ENCODE measurements at places on chromosomes 3 and 15.

- DNase-seq: no peak
Observed at GRCh38 chr3:109095166-109095565, 22.8 kb downstream of the MORC1 start.

DNA sequence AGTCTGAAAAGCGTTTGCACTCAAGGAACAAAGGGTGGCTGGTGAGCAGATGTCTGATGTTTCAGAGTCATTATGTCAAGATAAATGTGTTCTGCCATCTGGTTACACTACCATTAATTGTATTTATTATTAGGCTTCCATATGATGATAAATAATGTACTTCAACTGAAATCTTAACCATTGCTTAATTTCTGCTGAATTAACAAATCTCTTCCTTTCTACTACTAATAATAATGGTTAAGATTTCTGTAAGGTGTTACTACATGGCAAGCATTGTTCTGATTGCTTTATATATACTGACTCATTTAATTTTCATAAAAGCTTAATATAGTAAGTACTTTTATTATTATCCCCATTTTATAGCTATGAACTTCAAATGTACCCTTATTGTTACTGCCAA is 68.4 kb upstream of the GALNT15 start:
- no peak for DNase-seq

DNA sequence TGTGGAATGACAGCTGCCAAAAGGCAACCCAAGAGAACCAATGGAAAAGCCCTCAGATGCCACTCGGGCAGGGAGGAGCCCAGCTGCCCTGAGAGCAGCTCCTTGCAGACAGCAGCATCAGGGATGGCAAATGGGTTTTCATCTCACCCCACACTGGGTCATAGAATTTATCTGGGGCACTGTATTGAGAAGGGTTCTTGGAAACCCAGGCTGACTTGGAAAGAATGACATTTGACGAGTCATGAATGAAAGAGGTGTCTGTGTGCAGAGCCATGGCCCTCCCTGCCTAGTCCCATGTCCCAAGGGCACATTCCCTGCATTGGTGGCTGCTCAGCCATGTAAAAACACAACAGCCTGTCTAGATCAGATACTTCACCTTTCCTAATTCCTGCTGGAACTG is 157.9 kb upstream of the BHLHE40 start:
- no peak for DNase-seq

- no peak for DNase-seq
Observed at GRCh38 chr3:11530153-11530721, 113.5 kb downstream of the VGLL4 start.

DNA sequence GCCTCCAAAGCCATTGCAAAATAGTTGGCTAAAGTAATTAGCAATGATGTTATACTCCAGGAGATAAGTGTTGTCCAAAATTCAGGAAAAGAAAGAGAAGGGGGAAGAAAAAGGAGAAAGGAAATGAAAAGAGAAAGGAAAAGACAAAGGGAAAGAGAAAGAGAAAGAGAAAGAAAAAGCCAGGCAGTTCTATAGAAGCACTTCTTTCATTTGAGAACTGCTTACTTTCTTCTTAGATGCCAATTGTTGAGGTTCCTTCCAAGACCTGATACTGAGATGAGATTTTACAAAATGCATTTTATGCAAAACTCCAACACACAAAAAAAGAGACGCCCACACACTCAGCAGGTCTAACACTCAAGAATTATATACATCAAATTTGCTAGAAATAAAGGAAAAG is 298.4 kb downstream of the KCNH8 start:
- DNase-seq: no peak

- no peak for DNase-seq
Observed at GRCh38 chr3:111541911-111542483, at the start of gene CD96. Gene CD96, plus strand, starts transcription at chr3:111542197. Its CDS starts 52 bp downstream, at chr3:111542249.

DNA sequence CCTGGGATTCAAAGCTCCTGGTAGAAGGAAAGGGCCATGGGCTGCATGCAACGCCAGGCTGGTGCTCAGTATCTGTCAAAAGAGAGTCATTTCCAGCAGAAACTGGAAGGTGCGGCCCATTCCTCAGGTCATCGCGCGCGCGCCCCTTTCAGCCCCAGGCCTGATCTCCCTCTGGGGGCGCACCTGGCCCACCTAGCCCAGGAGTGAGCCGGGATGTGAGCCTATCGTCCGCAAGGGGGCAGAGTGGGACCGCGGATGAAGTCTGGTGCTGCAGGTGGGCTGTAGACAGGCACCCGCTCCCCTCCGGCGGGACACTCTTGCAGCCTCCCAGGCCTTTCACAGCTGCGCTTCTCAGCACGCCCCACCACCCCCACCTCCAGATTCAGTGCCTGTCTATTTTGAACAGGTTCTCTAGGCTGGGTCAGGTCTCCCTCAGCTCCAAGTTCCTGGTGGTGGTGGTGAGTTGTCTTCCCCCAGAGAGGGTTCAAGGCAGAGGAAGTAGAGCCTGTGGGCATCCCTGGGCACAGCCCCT is 5.8 kb upstream of the RPL29 start:
- peak; percentile 93 for DNase-seq

DNA sequence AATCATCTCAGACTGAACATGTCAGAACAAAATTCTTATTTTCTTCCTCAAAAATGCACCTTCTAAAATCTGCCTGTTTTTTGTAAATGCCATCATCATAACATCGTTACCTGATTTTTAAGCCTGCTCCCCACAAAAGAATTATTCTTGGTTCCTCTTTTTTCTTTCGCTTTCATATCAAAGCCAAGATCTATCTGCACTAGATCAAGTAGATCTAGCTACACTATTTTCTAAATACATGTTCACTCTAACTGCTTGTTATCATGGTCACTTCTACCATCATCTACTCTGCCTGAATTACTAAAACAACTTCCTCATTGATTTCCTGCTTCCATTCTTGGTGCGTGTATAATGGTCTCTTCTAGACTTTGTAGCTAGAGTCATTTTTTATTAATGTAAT is 217.7 kb downstream of the ARPP21 start:
- no peak for DNase-seq

DNA sequence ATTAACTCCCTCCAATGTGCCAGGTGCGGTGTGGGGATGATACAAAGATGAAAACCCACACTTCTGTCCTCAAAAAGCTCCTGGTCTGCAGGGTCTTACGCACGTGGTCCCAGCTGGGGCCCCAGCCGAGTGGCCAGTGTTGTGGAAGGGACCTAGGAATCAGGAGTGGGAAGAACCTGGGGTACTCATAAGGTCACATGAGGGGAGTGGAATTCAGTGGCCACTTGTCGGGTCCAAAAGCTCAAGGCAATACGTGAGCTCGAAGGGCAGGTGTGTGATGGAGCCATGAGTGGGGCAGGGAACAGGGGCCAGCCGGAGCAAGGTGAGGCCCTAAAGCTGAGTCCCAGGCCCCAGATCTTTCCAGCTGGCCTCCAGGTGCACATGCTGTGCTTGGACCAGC is 260.0 kb upstream of the LYSMD4 start:
- DNase-seq: no peak

GRCh38 chr15:26223720-26224119 is 360.6 kb upstream of the ATP10A start:
- DNase-seq: no peak

DNA sequence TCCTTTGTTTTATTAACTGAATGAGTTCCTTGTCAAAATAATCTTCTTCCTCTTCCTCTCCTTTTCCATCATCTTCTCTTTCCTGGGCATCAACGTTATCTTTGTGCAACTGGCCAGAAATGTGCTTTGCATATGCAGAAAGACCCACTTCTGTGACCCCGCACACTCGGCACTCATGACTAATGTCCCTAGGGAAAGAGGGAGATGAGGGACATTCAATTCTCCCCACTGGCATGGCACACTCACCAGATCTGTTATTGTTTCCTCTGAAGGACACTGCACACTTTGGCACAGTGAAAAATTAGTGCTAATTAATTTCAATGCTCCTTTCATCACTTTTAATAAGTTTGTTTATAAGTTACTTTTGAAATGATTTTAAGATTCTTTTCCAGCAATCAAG is 34.0 kb downstream of the ZNF106 start:
- DNase-seq: no peak

- DNase-seq: no peak
Observed at GRCh38 chr15:33068007-33068481, 126.5 kb downstream of the FMN1 start.

- no peak for DNase-seq
Observed at GRCh38 chr15:58292751-58293175, 139.0 kb upstream of the LIPC start.

DNA sequence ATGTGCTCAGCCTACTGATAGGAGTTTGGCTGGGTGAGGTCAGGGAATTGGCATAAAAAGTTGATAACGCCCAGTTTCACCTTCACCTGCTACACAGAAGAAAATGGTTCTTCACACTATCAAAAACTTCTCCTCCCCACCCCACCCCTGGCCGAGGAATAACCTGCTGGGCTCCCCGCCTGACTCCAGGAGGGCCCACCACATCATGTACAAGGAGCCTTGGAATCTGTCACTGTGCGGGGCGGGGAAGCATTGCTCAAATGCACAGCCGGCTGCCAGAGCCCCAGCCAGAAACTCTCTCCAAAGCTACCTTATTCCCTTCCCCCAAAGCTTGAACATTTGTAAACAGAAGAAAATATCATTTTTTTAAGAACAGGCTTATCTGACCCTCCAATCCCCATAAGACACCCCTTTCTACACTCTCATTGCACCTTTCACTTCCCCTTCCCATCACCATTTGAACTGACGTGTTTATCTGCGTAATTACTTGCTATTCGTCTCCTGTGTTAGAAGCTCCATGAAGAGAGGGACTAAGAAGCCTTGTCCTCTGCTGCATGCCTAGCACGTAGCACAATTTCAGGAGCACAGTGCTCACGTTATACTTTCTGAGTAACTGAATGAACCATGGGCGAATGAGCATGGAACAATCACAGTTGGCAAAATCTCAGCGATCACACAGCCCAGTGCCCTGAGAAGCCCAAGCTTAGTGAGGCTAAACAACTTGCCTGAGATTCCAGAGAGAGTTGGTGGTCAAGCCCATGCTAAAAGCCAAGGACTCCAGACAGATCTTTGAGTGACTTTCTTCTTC is 82.9 kb downstream of the HES1 start:
- DNase-seq: no peak

DNA sequence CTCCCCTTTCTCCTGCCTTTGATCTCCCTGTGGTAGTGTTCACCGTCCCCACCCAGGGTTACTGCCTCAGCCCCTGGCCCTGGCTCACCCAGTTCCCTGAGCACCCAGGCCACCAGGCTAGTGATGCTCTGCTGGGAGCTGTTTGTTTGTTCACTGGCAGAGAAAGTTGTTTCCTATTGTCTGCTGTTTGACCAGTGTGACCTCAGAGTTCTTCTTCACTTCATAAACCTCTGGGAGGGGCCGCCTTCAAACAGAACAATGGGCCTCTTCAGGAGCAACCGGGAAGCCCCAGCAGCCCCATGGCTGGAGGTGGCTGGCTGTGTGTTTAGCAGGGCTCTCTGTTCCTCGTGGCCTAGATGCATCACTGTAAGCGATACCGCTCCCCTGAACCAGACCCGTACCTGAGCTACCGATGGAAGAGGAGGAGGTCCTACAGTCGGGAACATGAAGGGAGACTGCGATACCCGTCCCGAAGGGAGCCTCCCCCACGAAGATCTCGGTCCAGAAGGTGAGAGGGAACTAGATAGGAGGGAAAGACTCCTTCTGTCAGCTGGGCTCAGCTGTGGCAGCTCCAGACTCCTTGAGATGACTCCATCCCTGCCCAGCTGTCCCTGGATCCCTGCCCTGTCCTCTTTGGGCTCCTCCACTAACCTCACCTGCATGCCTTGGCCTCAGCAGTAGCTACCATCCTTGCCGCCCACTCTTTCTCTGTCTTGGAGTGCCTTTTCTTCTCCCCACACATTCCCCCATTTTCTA is 3.4 kb downstream of the CLK3 start:
- no peak for DNase-seq

GRCh38 chr15:40317580-40317979 is 5.9 kb upstream of the INAFM2 start:
- no peak for DNase-seq

GRCh38 chr3:4806535-4807108 is 172.6 kb upstream of the BHLHE40 start:
- DNase-seq: no peak

DNA sequence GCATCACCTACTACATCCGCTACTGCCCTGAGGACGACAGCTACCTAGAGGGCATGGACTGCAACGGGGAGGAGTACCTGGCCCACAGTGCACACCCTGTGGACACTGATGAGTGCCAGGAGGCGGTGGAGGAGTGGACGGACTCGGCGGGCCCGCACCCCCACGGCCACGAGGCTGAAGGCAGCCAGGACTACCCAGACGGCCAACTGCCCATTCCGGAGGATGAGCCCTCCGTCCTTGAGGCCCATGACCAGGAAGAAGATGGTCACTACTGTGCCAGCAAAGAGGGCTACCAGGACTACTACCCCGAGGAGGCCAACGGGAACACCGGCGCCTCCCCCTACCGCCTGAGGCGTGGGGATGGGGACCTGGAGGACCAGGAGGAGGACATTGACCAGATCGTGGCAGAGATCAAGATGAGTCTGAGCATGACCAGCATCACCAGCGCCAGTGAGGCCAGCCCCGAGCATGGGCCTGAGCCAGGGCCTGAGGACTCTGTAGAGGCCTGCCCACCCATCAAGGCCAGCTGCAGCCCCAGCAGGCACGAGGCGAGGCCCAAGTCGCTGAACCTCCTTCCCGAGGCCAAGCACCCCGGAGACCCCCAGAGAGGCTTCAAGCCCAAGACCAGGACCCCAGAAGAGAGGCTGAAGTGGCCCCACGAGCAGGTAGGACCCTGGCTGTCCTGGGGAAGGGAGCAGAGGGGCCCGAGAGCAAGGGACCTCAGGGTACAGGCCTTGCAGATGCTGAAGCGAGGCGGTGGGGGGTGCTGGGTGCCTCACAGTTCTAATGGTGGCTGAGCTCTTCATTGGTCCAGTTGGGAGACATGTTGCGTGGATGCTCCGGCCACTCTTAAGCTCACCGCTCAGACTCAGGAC is 168.6 kb downstream of the APBA2 start:
- no peak for DNase-seq

DNA sequence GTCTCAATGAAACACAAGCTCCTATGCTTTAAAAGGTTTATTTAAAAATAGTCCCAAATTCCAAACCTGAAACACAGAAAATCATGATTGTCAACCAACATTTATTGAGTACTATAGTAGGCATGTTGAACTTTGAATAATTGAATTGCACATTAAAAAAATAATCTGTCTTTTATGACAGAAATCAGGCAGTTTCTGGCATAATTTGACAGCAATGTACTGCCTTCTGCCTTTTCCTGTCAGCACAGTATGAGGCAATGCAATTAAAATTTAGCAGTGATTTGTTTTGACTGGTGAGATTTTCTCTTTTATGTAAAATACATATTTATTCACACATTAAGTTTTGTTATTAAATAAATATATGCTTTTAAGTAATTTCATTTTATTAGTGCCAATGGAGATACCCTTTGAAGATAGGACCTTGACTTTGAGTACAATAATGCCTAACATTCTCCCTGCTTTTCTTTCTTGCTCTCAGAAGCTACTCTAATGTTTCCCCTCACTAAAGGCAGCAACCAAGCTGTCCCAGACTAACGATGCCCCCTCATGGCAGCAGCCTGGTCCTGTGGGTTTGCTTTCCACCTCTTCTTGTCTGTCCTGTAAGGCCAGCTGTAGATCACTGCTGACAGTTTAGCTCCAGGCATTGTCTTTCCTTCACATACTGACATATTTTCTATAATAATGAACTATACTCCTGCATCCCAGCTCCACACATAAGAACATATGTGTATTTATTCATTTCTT is 346.7 kb downstream of the IL20RB start:
- no peak for DNase-seq

All from GM12891 (cell line).